ENCODE measurements at places on chromosomes 4 and X. TPM values are rescaled to one million over a fixed set of nuclear protein-coding genes. Genes with fewer than 3 reads are reported as not detected.

Gene AREG
- 0.51 TPM for total RNA-seq

Gene AKAP14
- not detected for total RNA-seq

Gene TLR6
- total RNA-seq, result 2.5 TPM

Gene SLC7A11
- total RNA-seq, result 16.2 TPM

Gene C4orf50
- not detected for total RNA-seq

Gene CEP44
- 9.0 TPM for total RNA-seq

Measured in pericardium fibroblast (primary cell).